Activated naive CD8-positive, alpha-beta T cell treated with anti-CD3 and anti-CD28 coated beads, Interleukin-2, amount 10 ng/mL, durations not matched to agents 7 days and 5 days (primary cell): ENCODE measurements at places on chromosomes 2 and 18. TPM values are rescaled to one million over a fixed set of nuclear protein-coding genes. Genes with fewer than 3 reads are reported as not detected.

GRCh38 chr2:71592181-71592711, 138.9 kb downstream of the DYSF start:
- no peak for DNase-seq

- no peak for DNase-seq
Measured at GRCh38 chr2:7196883-7197282, 279.7 kb downstream of the RNF144A start.

DNA sequence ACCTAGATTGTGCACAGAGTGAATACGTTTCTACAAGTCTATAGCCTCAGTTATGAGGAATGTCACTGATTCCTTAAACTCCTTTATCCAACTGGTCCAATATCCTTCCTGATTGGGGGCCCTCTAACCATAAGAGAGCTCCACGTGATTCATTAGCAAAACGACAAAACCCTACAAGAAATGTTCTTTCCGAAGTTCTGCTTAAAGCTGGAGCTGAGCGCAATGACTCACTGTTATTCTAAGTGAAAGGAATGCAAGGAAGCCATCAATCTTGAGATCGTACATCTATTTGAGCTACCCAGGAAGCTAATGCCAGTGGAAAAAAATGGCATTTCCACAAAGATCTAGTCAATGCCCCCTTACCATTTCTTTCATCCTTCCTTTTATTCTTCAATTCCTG, 354.9 kb upstream of the CDH20 start:
- no peak for DNase-seq

DNA sequence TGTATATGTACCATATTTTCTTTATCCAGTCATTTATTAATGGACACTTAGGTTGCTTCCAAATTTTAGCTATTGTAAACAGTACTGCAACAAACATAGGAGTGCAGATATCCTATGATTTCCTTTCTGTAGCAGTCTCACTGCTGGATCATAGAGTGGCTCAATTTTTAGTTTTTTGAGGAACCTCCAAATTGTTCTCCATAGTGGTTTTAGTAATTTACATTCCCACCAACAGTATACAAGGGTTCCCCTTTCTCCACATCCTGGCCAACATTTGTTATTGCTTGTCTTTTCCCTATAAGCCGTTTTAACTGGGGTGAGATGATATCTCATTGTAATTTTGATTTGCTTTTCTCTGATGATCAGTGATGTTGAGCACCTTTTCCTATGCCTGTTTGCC, 114.3 kb downstream of the TMEM17 start:
- no peak for DNase-seq

The DSG1 gene
- not detected for total RNA-seq

The POTEJ gene
- not detected for total RNA-seq

The CRYGD gene
- not detected for total RNA-seq
